Mucosa of descending colon (tissue), 3 donors: ENCODE measurements at places on chromosomes 2 and 18.

- DNase-seq, result no peak
Observed at GRCh38 chr2:64062840-64063239, 43.6 kb upstream of the VPS54 start.

DNA sequence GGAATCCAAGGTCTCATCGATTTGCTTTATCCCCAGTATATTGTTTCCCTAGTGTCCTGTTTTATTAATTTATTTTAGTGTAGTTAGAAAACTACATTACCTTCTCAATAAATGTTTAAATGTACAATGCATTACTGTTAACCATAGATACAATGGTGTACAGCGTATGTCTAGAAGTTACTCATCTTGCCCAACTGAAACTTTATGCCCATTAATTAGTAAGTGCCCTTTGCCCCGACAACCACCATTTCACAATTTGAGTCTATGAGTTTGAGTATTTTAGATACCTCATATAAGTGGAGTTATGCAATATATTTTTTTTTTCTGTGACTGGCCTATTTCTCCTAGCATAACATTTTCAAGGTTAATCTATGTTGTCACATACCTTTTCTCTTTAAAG is 1343.0 kb upstream of the SLC39A10 start:
- no peak for DNase-seq

- no peak for DNase-seq
Observed at GRCh38 chr18:68847219-68847837, 49.4 kb downstream of the CCDC102B start.

GRCh38 chr18:54086863-54087262 is 137.6 kb downstream of the MBD2 start:
- DNase-seq, result no peak

DNA sequence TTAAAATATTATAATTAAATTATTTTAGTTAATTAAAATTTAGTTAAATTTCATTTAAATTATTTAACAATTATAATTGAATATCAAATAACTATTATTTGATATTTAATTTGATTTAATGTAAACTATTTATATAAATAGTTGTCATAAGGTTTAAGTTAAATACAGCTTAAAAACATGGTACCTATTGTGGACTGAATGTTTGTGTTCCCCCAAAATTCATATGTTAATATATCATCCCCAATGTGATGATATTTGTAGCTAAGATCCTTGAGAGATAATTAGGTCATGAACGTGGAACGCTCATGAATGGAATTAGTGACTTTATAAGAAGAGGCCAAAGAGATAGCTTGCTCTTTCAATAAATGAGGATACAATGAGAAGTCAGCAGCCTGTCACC is 505.7 kb upstream of the LRATD1 start:
- no peak for DNase-seq

- DNase-seq, result no peak
Observed at GRCh38 chr18:3689986-3690763, 240.2 kb downstream of the TGIF1 start.

DNA sequence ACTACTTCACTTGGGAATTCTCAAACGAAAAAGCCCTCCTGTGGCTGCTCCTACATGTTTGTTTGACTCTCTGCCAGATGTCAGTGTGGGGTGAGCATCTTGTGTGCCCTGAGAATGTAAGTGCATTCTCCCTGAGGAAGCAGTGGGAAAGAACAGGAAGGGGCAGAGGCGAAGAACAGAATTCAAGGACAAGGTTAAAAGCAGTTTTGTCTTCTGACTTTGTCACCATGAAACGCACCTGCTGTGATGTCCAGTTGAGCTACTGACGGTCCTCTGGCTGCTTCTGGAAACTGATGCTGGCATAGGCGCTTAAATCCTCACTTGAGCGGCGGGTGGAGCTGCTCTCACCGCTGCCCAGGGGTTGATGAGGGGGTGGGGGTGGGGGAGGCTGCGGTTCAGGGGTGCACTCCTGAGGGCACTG is 4.9 kb downstream of the IRS1 start:
- DNase-seq, result no peak

DNA sequence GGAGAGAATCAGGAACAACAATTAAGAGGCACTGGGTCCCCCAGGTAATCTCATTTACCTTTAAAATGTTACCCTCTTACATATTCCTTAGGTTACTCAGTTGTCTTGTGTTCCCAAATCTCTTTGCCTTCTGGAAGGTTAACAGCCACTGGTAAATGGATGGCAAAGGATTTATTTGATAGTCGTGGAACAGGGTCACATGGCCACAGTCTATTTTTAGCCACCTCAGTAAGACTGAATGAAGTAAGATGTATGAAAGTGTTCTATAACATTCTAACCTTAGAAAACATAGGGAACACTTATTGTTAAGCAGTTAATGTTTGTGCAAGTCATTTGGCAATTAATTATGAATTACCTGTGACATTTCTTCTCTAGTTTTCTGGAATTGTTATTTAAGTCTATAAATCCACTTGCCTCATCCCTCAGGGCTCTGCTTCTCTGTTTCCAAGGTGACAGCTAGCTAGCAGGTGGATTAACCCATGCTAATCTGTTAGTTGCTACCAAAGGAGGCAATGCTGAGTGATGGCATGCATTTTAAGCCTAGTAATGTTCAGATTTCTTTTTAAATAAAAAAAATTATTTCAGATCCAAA is 211.0 kb downstream of the PIK3C3 start:
- DNase-seq, result no peak

DNA sequence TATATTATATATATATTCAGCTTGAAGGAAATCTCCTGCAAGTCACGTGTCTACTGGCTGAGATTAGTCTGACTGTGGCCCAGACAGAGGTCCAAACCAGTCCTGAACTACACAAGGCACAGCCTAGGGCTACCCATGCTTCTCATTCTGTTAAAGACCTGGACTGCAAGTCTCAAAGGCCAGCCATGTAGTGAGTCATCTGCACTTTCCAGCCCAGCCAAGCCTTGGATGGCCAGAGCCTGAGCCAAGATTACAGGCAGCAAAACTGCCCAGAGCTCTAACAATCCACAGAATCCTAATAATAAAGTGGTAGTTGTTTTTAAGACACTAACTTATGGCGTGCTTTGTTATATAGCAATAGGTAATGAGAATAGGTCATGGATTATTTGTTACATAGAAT is 259.6 kb downstream of the SS18 start:
- peak; percentile 6 for DNase-seq

DNA sequence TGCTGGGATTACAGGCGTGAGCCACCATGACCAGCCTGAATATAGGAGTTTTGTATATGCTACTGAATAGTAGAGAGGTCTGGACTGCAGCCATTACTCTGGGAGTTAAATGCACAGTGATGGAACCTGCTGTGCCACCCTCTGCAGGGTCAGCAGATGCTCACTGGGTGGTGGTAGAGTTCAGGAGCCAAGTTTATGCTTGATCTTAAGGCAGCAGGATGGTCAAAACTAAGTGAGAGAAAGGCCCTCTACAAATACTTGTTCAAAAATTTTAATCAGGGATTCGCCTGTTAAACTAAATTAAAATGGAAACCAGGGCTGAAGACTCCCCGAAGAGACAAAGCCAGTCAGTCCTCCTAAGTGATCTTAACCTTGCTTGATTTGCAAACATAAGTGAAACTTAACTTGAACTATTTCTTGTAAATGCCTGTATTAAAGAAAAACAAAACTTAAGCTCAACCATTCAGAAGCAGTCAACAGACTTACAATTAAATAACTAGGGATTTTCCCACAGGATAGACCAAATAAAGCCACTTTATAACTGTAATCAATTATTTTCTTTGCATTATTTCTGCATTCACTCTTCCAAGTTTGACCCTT is 4.2 kb upstream of the WDFY1 start:
- DNase-seq, result no peak

DNA sequence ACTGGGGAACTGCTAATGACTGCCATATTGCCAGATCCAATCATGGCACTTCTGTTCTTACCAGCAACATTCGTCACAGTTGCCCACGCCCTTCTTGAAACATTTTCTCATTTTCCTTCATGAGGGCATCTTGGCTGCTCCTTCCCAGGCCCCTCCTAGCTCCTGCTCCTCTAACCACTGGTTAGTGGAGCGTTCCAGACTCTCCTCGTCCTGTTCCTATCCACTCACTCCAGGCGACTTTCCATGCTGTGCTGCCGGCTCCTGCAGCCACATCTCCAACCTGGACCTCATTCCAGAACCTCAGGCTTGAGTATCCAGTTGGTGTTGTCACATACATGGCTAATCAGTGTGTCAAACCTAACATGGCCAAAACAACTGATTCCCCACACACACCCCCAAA is 1.3 kb upstream of the ADI1 start:
- DNase-seq, result no peak

- DNase-seq, result no peak
Observed at GRCh38 chr2:166041613-166042012, 86.2 kb downstream of the SCN1A start.

DNA sequence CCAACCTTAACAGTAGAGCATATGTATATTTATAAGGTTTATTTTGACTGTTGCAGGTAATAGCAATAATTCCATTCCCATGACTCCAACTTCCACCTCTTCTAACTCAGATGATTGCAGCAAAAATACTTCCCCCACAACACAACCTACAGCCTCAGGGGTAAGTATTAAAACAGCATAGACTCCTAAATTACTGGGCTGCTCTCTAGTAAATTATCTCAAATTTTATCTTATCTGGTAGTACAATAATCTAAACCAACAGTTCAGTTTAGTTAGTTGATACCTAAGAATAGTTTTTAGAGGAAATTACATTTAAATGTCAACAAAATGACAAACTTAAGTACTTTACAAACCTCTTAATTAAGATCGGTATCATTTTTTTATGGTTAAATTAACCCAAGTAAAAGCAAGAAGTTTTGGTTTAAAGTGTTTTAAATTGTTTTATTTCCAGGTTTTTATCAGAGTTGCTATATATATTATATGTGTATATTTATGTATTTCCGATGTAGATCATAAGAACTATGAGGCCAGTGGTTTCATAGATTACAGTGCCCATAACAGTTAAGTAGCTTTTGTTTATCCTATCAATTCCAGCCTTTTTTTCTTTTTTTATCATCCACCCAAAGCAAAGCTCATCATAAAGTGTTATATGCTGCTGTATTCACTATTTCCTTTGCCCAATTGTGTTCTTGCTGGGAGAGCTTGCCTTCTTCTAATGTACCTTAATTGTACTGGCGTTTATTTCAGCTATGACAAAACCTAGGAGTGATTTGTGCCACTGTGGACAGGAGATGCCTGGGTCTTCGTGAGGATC is 13.7 kb downstream of the GATA6 start:
- no peak for DNase-seq

DNA sequence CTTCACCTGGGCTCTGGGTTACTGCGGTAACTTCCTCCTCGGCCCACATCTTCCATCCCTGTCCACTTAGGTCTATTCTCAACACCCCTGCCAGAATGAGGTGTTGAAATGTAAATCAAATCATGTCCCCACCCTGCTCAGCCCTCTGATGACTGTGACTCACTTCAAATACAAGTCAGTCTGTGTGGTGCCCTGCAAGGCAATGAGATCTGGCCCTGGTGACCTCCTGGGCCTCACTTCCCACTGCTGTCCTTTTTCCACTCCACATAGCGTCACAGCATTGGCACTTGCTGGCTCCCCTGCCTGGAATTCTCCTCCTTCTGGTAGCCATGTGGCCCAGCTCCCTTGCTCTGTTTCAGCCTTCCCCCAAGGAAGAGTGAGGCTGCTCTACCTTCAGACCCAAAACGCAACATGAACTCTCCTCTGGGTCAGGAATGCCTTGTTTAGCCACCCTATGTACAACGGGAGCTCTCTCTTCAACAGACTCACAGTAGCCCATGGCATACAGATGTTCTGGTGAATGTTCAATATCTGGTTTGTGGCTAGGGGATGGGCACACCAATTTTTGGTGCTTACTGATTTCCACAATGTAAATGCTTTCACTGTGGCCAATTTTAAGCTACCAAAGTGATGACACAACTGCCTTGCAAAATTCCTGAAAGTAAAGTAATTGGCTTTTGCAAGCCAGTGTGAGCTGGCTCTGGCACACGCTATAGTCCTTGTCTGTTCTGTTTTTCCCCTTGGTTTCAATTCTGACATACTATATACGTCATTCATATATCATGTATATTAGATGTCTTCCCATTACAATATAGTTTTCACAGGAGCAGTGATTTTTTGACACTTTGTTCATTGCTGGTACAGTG is 550.3 kb upstream of the HS6ST1 start:
- no peak for DNase-seq

- DNase-seq, result no peak
Observed at GRCh38 chr2:36554531-36554930, 43.4 kb downstream of the FEZ2 start.

DNA sequence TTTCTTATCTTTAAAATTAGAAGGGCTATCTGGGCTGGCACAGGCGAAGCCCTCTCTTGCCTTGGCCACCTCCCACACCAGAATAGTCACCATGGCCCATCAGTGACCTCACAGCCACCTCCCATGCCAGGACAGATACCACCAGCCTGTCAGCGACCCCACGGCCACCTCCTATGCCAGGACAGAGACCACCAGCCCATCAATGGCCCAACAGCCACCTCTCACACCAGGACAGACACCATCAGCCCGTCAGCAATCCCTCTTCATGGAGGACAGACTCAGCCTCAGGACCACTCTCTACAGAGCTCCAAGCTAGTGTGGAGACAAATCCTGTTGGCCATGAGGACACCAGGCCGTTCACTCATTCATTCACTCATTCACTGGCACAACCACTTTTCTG is 74.6 kb downstream of the ASB1 start:
- no peak for DNase-seq

GRCh38 chr2:27079233-27080139 is 1.1 kb downstream of the EMILIN1 start:
- DNase-seq, result no peak

GRCh38 chr2:11889101-11889850 is 142.8 kb downstream of the LPIN1 start:
- DNase-seq, result no peak

DNA sequence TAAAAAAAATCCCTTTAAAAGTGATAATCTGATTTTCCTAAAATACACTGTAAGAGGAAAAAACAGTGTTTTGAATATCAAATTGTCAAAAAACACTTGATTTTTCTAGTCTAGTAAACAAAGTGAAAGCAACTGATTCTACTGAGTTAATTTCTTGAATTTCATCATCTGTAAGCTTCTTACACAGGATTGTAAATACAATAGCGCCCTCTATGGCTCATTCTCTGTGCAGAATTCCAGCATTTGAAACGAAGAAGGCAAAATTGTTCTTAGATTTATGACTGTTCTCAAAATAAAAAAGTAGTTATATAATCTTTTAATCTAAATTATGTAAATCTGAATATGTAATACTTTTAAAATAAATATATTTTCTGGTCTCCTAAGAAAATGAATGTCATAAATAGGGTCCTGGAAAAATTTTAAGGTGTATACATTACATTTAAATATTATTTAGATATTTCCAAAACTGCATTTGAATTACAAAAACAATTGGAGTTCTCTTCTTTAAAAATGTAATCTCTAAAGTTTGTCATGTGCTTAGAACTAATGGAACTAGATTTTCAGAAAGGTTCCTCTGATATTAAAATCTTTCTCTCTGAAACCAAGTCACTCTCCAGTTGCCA is 176.9 kb upstream of the MC4R start:
- peak; percentile 49 for DNase-seq

- DNase-seq, result no peak
Observed at GRCh38 chr18:51185075-51185474, 12.4 kb downstream of the MEX3C start.
